H4 (cell line): ENCODE measurements at places on chromosomes 16 and 17. TPM values are rescaled to one million over a fixed set of nuclear protein-coding genes. Genes with fewer than 3 reads are reported as not detected.

- no peak for DNase-seq
These were observed 28.4 kb upstream of the LYRM9 start for GRCh38 chr17:27921599-27921998.

DNA sequence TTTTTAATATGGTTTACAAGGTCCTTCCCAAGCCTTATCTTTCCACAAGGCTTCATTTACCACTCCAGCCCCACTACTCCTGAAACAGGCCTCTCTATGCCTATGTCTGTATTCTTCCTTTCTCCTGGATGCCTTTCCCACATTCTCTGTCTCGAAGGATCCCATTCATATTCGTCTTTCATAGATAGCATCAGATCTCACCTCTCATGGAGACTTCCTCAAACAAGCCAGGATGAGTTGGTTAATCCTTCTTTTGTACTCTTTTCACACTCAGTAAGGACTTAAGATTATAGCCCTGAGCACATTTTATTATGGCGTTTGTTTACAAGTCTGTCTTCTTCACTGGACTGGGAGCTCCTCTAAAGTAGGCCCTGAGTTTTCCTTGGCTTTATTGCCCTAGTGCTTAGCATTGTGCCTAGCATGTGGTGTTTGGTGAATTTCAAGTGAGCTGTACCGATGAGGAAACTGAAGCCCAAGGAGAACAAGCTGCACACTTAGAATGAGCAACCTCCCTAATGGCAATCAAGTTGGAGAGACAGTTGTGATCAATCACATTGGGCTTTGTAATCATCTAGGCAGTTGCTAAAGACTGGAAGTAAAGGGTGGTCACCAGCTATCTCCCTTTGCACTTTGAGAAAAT, 10.0 kb upstream of the TBX4 start:
- no peak for DNase-seq

DNA sequence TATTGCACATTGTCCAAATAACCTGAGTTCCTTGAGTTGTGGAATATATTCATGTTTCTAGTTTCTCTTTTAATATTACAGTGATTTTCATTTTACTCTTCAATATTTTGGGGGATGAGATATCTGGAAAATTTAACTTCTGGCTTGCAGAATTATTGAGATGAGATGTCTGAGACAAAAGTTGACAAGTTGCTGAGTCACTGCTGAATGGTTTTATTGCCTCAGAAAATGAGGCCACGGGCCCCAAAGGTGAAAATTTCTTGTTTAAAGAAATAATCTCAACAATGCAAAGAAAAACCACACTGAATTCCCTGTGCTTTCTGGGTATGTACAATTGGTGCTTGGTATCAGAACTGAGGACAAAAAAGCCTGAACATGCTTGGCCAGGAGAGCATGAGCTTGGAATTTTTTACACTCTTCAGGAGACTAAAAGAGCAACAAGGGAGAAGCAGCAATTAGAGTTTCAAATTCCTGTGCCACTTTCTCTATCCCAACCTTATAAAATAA, 129.2 kb upstream of the TOM1L1 start:
- peak; percentile 14 for DNase-seq

DNA sequence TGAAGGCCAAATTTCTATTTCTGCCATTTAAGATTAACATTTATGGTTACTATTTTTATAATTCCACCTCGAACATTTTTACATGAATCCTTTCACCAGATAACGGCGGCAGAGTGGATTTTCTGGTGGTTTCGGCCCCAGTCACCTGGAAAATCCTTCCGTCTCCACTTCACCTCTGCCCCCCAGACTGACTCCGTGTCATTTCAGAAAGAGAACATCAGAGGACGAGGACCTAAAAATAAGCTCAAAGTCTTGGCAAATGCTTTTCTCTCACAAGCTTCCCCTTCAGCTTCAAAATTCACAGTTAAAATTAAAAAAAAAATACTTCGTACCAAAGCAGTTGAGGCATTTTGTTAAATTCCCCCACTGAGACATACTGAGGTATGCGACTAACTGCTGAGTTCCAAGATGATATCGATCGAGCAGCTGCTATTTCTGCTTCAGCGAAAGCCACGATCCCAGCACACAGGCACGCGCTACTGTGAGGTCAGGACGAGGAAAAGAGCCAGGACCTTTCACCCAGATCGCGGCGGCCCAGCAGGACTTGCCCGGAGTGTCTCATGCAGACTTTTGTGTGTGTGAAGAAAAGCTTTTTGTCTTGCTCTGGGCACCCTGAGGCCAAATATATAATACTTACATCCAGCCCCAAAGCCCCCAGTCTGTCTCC, 36.8 kb downstream of the ASPA start:
- DNase-seq: no peak

DNA sequence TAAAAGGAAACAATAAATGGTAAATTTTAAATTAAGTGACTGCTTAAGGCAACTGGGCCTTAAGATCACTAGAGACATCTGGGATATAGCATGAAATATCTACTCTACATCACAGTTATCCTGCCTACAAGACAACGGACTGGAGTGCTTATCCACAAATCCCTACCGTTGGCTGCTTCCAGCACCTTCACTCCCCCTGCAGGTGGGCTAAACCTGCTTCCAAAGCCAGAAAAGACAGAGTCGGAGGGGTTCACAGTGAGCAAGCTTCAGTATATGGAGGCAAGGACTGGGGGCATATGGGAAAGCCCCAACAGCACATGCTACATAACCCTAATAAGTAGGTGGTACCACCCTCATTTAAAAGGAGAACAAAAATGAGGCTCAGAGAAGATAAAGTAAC, 45.3 kb downstream of the GRIN2A start:
- DNase-seq: no peak

DNA sequence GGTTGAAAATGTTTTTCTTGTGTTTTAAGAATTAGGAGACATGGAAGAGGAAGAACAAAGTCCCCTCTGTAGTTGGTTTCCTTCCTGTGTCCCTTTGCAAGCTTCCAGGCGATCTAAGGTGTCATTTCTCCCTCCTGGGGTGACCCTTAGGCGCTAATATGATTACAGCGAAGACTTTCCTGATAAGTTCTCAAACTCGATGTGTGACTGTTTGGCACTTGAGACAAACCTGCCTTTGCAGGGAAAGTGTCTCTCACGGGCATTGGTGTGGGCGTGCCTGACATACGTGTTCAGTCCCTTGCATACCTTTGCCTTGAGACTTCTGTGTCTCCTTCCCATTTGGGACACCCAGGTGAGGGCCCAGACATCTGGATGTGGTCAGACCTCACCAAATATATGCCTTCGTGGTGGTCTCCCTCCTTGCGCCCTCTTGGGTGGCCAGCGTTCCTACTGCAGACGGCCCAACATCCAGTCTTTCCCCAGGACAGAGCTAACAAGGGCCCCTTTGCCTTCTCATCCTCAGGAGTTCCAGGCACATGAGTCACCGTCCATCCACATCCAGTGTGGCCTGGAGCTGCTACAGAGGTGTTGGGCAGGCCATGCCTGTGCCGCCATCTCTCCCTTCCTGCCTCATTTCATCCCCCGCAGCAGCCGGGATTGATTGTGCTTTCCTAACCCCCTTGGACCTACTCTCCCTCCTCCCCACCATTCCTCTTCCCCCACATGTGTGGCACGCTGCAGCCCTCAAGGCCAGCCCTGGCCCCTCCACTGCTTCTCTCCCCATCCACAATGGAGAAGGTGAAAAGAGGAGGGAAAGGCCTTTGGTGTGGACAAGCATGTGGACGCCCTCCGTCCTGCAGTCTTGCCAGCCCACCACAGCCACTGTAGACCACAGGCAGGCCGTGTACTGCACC, 3.1 kb upstream of the JPT2 start:
- no peak for DNase-seq

DNA sequence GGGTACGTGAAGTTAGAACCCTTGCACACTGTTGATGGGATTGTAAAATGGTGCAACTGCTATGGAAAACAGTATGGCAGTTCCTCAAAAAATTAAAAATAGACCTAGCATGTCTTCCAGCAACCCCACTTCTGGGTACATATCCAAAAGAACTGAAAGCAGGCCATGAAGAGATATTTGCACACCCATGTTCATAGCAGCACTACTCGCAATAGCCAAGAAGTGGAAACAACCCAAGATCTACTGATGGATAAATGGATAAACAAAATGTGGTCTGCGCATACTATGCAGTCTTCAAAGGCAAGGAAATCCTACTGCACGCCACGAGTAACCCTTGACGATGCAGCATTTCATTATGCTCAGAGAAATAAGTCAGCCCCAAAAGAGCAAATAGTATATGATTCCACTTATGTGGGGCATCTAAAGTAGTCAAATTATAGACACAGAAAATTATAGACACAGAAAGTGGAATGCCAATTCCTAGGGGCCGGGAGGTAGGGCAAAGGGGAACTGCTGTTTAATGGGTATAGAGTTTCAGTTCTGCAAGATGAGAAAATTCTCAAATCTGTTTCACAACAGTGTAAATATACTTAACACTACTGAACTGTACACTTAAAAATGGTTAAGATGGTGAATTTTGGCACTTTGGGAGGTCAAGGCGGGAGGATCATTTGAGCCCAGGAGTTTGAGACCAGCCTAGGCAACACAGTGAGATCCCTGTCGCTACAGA, 17.2 kb downstream of the CORO7 start:
- DNase-seq: no peak

DNA sequence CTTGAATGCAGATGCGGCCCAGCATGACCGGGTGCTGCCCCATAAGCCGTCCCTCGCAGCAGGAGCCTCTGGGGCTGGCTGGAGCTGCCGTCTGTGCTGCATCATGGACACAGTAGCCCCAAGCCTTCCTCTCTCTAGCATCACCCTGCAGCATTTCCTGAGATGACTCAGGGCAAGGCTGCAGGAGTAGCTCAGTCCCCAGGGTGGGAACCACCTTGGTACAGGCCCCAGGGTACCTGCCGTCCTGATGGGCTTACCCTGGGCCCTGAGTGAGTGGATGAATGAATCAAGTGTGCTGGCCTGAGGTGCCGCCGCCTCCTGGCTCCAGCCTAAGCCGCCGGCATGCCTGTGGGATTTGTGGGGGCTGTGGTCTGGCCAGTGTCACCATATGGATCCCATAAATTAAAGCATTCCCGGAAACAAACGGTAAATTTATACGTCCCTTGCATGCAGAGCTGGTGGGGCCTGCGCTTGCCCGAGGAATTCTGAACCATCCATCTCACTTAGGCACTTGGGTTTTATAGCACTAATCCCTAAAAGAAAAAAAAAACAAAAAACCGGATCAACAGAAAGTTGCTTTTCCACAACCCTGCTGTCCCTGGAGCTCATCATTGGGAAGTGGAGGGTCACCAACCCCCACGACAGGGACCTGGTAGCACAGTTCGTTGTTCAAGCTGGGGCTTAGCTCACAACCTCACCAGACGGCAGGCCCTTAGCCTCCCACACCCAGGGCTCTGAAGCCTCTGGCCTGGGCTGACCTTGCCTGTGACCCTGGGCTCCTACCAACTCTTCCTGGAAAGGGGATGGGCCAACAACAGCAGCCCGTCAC, 242.6 kb upstream of the CIBAR2 start:
- DNase-seq: peak; percentile 94

DNA sequence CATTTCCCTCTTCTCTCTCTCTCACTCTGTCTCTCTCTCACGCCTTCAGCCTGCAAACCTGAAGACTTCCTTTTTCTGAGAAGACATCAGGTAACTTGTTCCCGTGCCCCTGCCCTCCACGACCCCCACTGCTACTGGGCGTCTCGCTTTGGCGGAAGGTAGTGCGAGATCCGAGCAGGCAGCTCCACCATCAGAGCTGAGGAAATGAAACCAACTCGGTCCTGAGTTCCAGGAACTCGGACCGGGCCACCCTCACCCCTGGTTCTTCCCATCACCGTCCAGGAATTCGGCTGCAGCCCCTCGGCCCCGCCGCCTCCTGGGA, 585 bp downstream of the MLKL start:
- no peak for DNase-seq

DNA sequence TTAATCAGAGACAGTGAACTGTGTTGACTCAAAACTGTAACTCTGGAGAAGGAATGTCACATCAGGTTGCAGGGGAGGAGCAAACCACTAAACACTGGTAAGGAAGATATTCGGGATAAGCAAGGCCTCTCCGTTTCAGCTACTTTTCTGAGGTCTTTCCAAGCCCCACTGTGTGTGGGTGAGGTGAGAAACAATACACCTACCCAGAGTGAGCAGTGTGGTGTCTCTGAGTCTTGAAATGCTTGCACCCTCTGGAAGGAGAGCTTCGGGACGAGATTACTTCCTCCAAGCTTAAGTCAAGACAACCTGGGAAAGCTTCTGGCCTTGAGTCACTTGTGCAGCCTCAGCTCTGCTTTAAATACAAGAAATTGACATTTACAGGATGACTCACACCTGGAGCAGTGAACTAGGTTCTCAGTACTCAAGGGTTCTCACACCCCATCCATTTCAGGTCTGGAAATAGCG, 2.5 kb upstream of the MAP3K14 start:
- DNase-seq: peak; percentile 68

GRCh38 chr17:42509841-42510240, 26.2 kb upstream of the NAGLU start:
- DNase-seq: no peak

DNA sequence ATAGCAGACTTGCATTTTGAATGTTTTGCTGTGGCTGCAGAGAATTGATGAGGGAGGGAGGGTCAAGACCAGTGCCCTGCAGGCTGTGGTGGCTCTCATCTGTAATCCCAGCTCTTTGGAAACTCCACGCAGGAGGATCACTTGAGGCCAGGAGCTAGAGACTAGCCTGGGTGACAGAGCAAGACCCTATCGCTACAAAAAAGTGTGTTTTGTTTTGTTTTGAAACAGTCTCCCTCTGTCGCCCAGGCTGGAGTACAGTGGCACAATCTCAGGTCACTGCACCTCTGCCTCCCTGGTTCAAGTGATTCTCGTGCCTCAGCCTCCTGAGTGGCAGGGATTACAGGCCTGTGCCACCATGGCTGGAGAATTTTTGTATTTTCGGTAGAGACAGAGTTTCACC, 1.9 kb upstream of the UBE2G1 start:
- DNase-seq: no peak

DNA sequence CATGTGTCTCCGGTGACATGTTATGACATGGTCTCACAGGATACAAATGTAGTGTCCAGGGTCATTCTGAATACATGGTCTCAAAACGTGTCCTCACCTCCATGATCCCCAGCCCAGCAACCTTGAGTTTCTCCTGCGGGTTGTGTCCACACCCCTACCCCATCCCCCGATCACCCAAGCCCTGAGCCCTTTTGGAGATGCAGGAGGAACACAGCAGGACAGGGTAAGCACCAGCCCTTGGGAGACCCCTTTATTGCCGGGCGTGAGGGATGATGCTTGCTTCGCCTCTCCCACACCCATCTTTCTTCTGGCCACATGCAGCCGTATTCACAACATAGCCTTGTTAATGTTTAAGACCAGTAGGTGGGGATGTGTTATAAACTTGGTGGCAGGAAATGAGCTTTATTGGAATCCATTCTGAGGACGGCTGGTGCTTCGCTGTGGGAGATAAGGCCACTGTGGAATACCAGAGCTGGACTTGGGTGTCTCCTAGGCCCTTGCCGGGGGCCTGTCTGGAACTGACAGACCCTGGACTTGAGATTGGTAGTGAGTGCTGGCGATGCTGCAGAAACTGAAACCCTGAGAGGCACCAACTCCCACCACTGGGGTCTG, 5.5 kb downstream of the TMEM132E start:
- DNase-seq: peak; percentile 42

Gene GRAP
- total RNA-seq: 0.23 TPM in 1 of 2 replicates, not detected in the other

Gene PRR35
- total RNA-seq: not detected in 2 replicates

Gene SPATA32
- 0.21 TPM in 1 of 2 replicates, not detected in the other for total RNA-seq

Gene PARD6A
- total RNA-seq: not detected in 2 replicates

Gene CRISPLD2
- total RNA-seq: 5.7 and 10.3 TPM in 2 replicates

Gene TUBB3
- total RNA-seq: 217 and 304 TPM in 2 replicates

Gene TOP2A
- total RNA-seq: 194 and 219 TPM in 2 replicates

Gene TRPV3
- total RNA-seq: not detected in 2 replicates

Gene IRF8
- total RNA-seq: 1.7 and 1.9 TPM in 2 replicates

Gene GPR142
- total RNA-seq: not detected in 2 replicates

Gene DOK4
- total RNA-seq: 15.5 and 25.4 TPM in 2 replicates

Gene C1QTNF8
- total RNA-seq: not detected in 2 replicates

Gene TMEM220
- not detected in 2 replicates for total RNA-seq
